ENCODE measurements at places on chromosomes 6 and 20. TPM values are rescaled to one million over a fixed set of nuclear protein-coding genes. Genes with fewer than 3 reads are reported as not detected.

The BTN1A1 gene
- 0.74 TPM for total RNA-seq

The ZBTB24 gene
- 32.9 TPM for total RNA-seq

The PAQR8 gene
- 8.5 TPM for total RNA-seq

The NKAIN4 gene
- total RNA-seq: not detected

The TBC1D22B gene
- 12.5 TPM for total RNA-seq

The ZFP57 gene
- total RNA-seq: 5.0 TPM

The CLPSL2 gene
- not detected for total RNA-seq

The KCNK16 gene
- not detected for total RNA-seq

The BHLHE23 gene
- total RNA-seq: not detected

The SLC32A1 gene
- total RNA-seq: not detected

The CNR1 gene
- total RNA-seq: 20.4 TPM

The MUC22 gene
- total RNA-seq: not detected

The DDO gene
- total RNA-seq: not detected

The SLA2 gene
- 0.76 TPM for total RNA-seq

The PNPLA1 gene
- total RNA-seq: 0.32 TPM

The ZSCAN26 gene
- 31.8 TPM for total RNA-seq

The CST4 gene
- not detected for total RNA-seq

The TMC2 gene
- not detected for total RNA-seq

The LRFN2 gene
- not detected for total RNA-seq

The HLA-DMB gene
- 587 TPM for total RNA-seq

The RSPH3 gene
- 2.9 TPM for total RNA-seq

The TRMT11 gene
- total RNA-seq: 29.3 TPM

The SRSF12 gene
- total RNA-seq: not detected

The CRISP2 gene
- total RNA-seq: not detected

The SIRT5 gene
- total RNA-seq: 25.0 TPM

The SSTR4 gene
- not detected for total RNA-seq

The XKR7 gene
- total RNA-seq: 0.10 TPM

The PRSS35 gene
- total RNA-seq: not detected

The SLC22A2 gene
- not detected for total RNA-seq

The PCK1 gene
- not detected for total RNA-seq

The APCDD1L gene
- not detected for total RNA-seq

The KHDC1 gene
- 2.9 TPM for total RNA-seq

The MYB gene
- 1.4 TPM for total RNA-seq

The MYLIP gene
- total RNA-seq: 40.6 TPM

The ZSCAN9 gene
- 32.0 TPM for total RNA-seq

The TOX2 gene
- total RNA-seq: 4.1 TPM

The SIRPB2 gene
- total RNA-seq: not detected

The MYL9 gene
- 3.8 TPM for total RNA-seq

The TPD52L1 gene
- not detected for total RNA-seq

The NFATC2 gene
- 38.0 TPM for total RNA-seq

The PFDN4 gene
- 16.8 TPM for total RNA-seq

The OXT gene
- 1.4 TPM for total RNA-seq

The ZNF165 gene
- 4.7 TPM for total RNA-seq

The PI16 gene
- total RNA-seq: 1.1 TPM

The C6orf52 gene
- not detected for total RNA-seq

The OPRM1 gene
- not detected for total RNA-seq

The MEP1A gene
- total RNA-seq: not detected

The TCP11 gene
- not detected for total RNA-seq

The BPIFA1 gene
- total RNA-seq: not detected

The CDH22 gene
- not detected for total RNA-seq

The SALL4 gene
- not detected for total RNA-seq

The PAK5 gene
- not detected for total RNA-seq

The LPIN3 gene
- 0.75 TPM for total RNA-seq

The GGTLC1 gene
- total RNA-seq: not detected

The CRISP3 gene
- not detected for total RNA-seq

The DUSP15 gene
- total RNA-seq: 1.8 TPM

The MRPL18 gene
- total RNA-seq: 27.5 TPM

The BMP2 gene
- total RNA-seq: not detected
